ENCODE measurements at places on chromosomes 12 and 14.

- peak; percentile 96 for DNase-seq
Measured at GRCh38 chr12:95674631-95675030, 115.9 kb downstream of the NTN4 start.

GRCh38 chr14:89114109-89114508 is 289.7 kb downstream of the TTC8 start:
- no peak for DNase-seq

GRCh38 chr12:91379051-91379775 is 196.6 kb upstream of the DCN start:
- no peak for DNase-seq

GRCh38 chr12:47297993-47298392 is 218.2 kb upstream of the AMIGO2 start:
- no peak for DNase-seq

- DNase-seq, result no peak
Measured at GRCh38 chr12:90301561-90302133, 593.0 kb upstream of the ATP2B1 start.

GRCh38 chr14:29584992-29585391 is 342.7 kb downstream of the PRKD1 start:
- DNase-seq, result no peak

- DNase-seq, result peak; percentile 39
Measured at GRCh38 chr12:23887055-23887835, 62.2 kb downstream of the SOX5 start.

- DNase-seq, result no peak
Measured at GRCh38 chr14:92154283-92154942, 32.6 kb downstream of the CPSF2 start.

- no peak for DNase-seq
Measured at GRCh38 chr12:118472940-118473339, 96.6 kb downstream of the SUDS3 start.

DNA sequence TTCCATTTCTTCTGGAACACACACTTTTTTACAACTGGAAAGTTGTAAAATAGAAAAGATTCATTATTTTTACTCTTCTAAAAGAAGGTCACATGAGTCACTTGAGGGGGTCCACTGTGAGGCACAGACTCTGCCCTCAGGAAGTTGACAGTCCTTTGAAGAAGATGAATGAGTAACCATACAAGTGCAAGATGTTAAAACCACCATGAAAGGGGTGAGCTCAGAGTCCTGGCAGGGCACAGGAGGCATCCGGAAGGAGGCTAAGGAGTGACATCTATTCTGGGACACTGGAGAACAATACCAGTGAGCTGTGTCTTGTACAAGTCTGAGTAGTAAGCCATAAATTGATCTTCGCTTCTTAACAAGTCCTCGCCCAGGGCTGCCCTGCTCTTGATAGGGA is 126.0 kb upstream of the FRMD6 start:
- DNase-seq, result no peak

GRCh38 chr14:82047777-82048470 is 514.3 kb upstream of the SEL1L start:
- DNase-seq, result no peak

DNA sequence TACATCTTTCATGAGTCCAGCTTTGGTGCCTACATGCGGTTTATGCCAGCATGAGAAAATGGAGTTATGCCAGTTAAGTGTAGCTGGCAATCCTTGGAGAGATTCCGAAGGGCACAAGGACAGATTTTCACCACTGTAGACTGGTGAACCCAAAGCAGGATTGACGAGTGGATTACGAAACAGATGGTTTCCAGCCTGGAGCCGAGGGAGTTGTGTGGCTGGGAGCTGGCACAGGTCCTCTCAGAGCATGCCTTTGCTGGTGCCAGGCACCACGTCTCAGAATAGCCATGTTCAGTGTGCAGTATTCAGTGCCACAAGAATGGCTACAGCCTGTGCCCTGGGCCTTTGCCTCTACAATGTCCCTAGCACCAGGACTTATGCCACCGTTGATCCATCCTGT is 13.2 kb downstream of the KCNH3 start:
- no peak for DNase-seq

GRCh38 chr12:126903027-126903876 is 1363.7 kb upstream of the TMEM132C start:
- no peak for DNase-seq

- no peak for DNase-seq
Measured at GRCh38 chr14:61881046-61881445, 118.8 kb downstream of the SNAPC1 start.

DNA sequence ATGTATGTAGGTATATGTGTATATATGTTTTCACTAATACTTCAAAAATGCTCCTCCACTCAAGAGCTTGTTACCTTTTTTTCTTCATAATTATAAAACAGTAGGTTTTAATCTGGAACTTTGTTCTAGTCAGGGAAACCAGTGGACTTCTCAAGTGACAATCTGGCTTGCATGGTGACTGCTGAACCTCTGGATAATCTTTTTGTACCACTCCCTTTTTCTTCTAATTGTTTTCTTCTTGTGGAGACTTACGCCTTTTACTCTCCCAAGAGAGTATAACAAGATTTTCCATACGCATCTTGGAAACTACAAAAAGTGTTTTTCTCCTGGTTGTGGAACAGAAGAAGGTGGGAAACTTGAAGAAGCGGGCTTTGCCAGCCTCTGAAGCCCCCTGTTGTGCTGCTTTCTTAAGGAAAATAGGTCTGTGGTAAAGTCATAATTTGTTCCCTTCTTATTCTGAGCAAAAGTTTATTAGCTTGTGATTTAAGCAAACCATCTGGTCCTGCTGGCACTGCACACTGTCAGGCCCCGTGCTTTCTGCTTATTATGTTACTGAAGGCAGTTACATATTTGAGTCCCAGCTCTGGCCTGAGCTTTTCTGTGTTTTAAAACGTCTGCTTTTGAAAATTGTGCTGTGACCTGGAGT is 291.8 kb downstream of the ERC1 start:
- peak; percentile 80 for DNase-seq

Measured in A673 (cell line).